B cell (primary cell): ENCODE measurements at places on chromosomes 7 and 10. TPM values are rescaled to one million over a fixed set of nuclear protein-coding genes. Genes with fewer than 3 reads are reported as not detected.

Gene ABCB4
- total RNA-seq: 40.0 and 45.0 TPM in 2 replicates

Gene UCMA
- not detected in 2 replicates for total RNA-seq

Gene GTPBP10
- 36.2 and 39.5 TPM in 2 replicates for total RNA-seq

Gene CTAGE8
- 1.3 and 1.4 TPM in 2 replicates for total RNA-seq

Gene PNLIP
- total RNA-seq: not detected in 2 replicates

DNA sequence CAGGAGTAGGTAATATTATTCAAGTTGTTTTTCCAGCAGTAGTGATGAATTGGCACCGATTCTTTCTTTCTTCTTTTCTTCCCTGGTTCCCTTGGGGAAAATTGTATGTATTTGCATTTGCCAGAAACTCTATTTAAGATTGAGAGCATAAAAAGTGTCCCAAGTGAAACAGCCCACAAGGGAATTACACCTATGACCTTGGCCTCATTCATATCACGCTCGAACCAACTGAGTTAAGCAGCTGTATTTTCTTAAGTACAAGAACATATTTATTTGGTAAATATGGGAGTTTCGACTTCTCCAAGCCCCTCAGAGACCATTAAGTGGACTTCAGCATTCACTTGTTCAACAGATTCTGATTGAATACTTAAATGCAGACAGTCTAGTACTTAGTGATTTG is 54.1 kb upstream of the MET start:
- H3K27me3 ChIP-seq: no peaks in the 10 kb centered on the region
- DNase-seq: no peak
- H3K27ac ChIP-seq: no peak overlapping the region
- no peaks in the 10 kb centered on the region for H3K36me3 ChIP-seq

DNA sequence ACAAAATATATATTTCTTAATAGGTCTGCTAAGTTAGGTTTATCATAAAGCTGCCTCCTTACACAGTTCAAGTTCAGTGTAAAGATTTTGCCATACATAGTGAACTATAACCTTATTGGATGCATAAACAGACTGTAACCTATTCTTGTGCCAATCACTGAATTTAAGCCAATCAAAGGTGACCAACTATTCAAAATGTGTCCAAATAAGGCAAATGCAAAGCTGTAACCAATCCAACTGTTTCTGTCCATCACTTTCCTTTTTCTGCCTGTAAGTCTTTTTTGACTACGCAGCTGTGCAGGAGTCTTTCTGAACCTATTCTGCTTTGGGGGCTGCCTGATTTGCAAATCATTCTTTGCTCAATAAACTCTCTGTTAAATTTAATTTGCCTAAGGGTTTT is 11.6 kb upstream of the DNMBP start:
- DNase-seq: peak; percentile 18
- no peaks in the 10 kb centered on the region for H3K27me3 ChIP-seq
- no peak overlapping the region for H3K27ac ChIP-seq
- no peaks in the 10 kb centered on the region for H3K36me3 ChIP-seq
- H3K4me1 ChIP-seq: peaks cover 11% of the 10 kb centered on the region
- no peak overlapping the region for H3K4me3 ChIP-seq

DNA sequence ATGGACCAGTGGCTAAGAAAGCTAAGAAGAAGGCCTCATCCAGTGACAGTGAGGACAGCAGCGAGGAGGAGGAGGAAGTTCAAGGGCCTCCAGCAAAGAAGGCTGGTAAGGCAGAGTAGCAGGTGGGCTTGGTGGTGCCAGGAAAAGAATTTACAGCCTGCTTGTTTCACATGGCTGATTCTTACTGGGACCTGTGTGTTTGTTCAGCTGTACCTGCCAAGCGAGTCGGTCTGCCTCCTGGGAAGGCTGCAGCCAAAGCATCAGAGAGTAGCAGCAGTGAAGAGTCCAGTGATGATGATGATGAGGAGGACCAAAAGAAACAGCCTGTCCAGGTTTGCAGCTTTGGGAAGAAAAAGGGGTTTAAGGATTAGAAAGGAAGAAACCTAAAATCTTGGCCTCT is 5.0 kb downstream of the NOLC1 start:
- H3K27me3 ChIP-seq: no peaks in the 10 kb centered on the region
- H3K4me3 ChIP-seq: no peak overlapping the region
- no peak for DNase-seq
- peaks cover 61% of the 10 kb centered on the region for H3K36me3 ChIP-seq
- H3K27ac ChIP-seq: no peak overlapping the region

DNA sequence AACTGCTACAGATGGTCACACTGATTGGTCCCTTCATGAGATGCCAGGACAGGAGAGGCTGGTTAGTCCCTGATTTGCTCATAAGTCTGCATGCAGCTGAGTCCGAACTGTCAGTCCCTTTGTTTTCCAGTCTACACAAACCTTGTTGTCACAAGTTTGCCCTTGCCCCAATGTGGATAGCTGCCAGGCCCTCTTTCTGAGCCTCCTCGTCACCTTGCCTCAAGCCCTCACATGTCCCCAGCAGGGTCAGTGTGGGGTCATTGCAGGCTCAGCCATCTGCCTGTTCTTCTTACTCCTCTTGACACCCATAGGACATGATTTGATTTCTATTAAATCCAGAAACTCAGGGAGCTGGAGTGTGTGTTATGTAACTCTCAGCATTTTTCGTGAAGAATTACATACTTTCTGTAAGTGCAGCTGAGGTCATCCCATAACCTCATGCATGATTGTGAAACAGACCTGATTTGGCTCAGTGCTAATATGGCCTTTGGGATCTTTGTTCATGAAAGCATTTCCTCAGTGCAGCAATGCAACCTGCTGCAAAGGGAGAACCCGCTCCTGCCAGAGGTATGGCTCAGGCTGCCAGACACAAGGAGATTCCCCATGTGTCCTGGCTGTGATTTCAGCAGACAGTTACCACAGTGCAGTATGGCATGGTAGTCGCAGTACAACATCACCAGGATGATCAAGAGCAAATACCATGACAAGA is 70.0 kb upstream of the ZMIZ2 start:
- peaks cover 9% of the 10 kb centered on the region for H3K36me3 ChIP-seq
- H3K4me1 ChIP-seq: no peaks in the 10 kb centered on the region
- H3K27ac ChIP-seq: no peak overlapping the region
- H3K4me3 ChIP-seq: no peak overlapping the region

DNA sequence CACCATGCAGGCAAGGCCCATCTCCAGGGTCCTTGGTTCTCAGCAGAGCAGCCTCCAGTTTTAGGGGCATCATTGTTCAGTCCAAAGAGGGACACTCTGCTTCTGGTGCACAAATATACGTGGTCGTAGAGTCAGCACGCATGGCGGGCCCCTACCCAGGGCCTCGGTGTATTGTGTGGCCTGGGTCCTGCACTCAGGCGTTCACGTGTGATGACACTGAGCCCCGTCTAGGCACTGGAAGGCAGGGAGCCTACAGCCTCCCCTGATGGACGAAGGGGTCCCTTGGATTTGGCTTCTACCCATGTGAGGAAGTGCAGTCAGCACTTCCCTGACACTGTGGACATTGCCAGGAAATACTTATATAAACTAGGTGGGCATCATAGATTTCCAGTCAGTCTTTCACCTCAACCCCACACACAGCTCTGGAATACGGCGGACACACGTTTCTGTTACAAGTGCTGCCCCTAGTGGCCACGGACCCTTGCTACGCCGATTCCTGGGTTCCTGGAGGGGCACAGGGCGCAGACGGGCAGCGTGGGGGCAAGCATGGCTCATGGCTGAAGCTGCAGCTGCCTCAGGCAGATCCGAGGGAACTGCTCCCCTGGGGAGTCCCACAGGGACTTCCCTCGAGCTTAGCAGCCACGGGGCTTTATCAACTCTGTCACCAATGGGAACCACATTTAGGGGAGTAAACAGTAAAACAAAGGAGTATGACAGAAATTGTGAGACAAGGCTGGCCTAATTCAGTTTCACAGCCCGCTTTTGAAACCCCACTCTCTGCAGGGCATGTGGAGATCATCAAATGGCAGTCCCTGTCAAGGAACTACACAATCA is 25.4 kb downstream of the AIFM2 start:
- no peak overlapping the region for H3K27ac ChIP-seq
- DNase-seq: peak; percentile 26
- H3K36me3 ChIP-seq: no peaks in the 10 kb centered on the region
- no peak overlapping the region for H3K4me3 ChIP-seq

GRCh38 chr10:112758961-112759360 is 191.1 kb upstream of the TCF7L2 start:
- H3K4me1 ChIP-seq: no peaks in the 10 kb centered on the region
- no peak overlapping the region for H3K4me3 ChIP-seq
- no peak overlapping the region for H3K27ac ChIP-seq
- DNase-seq: no peak
- H3K36me3 ChIP-seq: no peaks in the 10 kb centered on the region

- peak overlapping the region; percentile 19 for H3K4me3 ChIP-seq
- H3K27me3 ChIP-seq: no peaks in the 10 kb centered on the region
- DNase-seq: peak; percentile 36
- H3K27ac ChIP-seq: peak overlapping the region; percentile 60
Measured at GRCh38 chr7:18590241-18590640, 94.7 kb downstream of the HDAC9 start.

- no peak overlapping the region for H3K4me3 ChIP-seq
- H3K36me3 ChIP-seq: no peaks in the 10 kb centered on the region
- no peaks in the 10 kb centered on the region for H3K4me1 ChIP-seq
- H3K27me3 ChIP-seq: no peaks in the 10 kb centered on the region
- no peak overlapping the region for H3K27ac ChIP-seq
Measured at GRCh38 chr7:78924581-78924980, 528.9 kb downstream of the MAGI2 start.
